Inflammatory macrophage (primary cell): ENCODE measurements at places on chromosomes 16 and 17.

DNA sequence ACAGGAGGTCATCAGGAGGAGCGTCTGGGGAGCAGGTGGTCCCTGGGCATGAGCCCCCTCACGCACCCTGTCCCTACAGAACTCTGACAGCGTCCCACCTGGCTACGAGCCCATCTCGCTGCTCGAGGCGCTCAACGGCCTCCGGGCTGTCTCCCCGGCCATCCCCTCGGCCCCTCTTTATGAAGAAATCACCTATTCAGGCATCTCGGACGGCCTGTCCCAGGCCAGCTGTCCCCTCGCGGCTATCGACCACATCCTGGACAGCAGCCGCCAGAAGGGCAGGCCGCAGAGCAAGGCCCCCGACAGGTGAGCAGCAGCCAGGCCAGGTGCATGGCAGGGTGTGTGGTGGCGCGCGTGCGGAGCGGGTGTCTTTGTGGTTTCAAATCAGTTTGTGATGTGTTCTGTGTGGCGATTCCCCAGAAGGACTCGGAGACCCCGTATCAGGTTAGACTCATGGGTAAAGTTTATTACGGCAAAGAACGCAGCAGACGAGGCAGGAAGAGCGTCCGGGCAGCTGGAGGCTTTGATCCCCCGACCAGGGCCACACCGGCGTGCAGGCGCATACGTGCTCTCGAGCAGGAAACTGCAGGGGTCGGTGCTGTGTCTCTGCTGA, 11.8 kb upstream of the NUDT16L1 start:
- no peak for DNase-seq

- DNase-seq = peak; percentile 12
These were observed at the start of gene MMP28 for GRCh38 chr17:35795007-35795870. TSS of gene MMP28 (minus strand) at chr17:35795641. CDS start at chr17:35795377, 264 bp downstream.

DNA sequence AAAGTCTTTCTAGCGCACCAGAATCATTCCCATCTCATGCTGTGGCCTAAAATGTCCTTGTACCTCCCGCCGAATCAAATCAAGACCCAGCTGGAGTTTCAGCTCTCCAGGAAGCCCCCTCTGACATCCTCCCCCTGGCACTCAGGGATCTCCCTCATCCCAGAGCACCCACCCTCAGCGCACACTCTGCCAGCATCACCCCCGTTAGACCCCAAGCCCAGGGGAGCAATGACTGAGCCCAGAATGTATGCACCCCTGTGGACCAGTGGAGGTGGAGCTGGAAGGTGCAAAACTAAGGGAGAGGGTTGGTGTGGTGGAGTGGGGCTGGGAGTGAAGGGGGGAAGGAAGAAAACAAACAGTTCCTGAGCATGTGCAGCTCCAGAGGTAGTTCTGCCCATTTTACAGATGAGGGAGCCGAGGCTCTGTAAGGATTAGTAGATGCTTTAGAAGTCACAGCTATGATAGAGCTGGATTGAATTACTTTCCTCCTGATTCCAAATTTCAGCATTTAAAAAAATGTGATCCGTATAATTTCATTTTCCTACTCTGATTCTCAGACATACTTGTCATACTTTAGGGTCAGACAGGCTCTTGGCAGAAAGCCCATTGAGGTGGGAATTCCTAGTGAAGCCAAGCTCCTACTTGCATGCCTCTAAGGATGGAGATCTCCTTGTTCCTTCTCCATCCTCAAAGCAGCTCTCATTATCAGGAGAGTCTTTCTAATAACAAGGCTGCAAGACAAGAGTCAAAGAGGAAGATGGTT, 242.7 kb downstream of the KATNIP start:
- DNase-seq = no peak

DNA sequence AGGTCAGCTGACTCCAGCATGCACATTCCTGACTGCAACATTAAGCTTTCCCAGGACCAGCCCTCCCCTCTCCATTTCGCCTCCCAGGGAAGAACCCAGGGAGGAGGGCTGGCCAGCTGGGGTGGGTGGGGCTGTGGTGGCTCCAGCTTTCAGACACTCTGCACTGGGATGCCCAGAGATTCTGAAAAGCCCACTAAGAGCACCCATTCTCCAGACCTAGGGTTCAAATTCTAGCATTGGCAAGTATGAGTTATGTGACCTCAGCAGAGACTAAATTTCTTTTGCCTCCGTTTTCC, 7.8 kb downstream of the DLX3 start:
- DNase-seq = no peak

- DNase-seq = no peak
These were observed at the start of gene GNAO1 for GRCh38 chr16:56191156-56191815. TSS of gene GNAO1 (plus strand) at chr16:56191489. CDS start at chr16:56192236, 747 bp downstream.

DNA sequence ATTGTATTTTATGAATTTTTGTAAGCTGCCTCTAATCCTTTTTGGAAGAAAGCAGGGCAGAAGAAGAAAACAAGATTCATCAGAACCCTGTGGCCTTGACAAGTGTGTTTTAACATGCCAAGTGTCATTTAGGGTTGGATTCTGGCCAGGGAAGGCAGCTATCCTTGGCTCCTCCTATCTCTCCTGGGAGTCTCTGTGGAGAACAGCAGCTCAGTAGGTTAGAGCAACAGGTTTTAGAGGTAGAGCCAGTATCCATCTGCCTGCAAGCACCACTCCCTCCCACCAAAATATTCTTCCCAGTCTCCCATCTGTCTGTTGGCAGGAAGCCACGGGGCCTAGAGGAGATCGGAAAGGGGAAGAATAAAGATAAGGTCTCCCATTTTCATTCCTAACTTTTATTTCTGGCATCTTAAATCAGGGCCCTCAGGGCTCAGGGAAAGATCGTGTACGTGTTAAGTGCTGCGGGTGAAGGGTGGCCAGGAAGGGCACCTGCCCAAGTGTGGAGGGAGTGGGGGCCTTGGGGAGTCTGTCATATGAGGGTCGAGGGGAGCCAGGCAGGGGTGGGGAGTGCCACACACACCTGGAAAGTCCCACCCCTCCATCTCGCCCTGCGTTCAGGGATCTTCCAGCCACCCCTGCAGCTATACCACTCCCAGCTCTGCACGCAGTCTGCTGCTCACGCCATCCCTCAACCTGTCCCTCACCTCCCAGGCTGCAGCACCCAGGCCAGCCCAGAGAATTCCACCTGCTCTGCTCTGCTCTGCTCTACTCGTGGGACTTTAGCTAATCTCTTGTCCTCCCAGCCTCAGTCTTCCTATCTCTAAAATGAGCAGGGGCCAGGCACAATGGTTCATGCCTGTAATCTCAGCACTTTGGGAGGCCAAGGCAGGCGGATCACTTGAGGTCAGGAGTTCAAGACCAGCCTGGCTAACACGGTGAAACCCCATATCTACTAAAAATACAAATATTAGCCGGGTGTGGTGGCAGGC, 17.1 kb upstream of the CPSF4L start:
- no peak for DNase-seq

DNA sequence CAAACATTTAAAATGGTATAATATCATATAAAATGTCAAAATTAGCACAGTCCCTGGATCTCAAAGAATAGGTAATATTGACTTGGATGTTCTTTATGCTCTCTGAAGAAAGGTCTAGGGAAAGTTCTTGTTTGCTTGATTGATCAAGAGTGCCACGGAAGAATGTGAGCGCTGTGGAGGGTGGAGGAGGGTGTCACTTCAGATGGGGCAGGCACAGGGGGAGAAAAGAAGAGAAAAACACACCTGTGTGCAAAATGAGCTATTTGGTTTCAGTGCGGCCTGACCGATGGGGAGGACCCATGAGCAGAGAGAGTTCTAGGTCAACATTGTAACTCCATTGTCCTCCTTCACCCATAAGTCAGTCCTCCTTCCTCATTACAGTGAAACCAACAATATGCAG, 8.8 kb upstream of the VPS4A start:
- no peak for DNase-seq

DNA sequence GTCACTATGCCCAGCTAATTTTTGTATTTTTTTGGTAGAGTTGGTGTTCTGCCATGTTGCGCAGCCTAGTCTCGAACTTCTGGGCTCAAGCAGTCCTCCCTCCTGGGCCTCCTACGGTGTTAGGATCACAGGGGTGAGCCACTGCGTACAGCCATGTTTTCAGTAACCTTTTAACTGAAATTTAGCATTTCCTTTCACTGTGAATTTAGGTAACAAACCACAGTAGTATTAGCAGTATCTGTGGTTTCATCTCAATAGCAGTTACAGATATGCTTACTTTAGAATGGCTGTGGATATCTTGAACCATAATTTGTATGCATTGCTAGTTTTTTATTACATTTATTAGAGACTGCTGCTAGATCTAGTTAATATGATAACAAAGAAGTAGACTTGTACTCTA, 4.3 kb upstream of the RANGRF start:
- DNase-seq = no peak

GRCh38 chr17:60303406-60304099, 88.4 kb downstream of the USP32 start:
- DNase-seq = no peak

DNA sequence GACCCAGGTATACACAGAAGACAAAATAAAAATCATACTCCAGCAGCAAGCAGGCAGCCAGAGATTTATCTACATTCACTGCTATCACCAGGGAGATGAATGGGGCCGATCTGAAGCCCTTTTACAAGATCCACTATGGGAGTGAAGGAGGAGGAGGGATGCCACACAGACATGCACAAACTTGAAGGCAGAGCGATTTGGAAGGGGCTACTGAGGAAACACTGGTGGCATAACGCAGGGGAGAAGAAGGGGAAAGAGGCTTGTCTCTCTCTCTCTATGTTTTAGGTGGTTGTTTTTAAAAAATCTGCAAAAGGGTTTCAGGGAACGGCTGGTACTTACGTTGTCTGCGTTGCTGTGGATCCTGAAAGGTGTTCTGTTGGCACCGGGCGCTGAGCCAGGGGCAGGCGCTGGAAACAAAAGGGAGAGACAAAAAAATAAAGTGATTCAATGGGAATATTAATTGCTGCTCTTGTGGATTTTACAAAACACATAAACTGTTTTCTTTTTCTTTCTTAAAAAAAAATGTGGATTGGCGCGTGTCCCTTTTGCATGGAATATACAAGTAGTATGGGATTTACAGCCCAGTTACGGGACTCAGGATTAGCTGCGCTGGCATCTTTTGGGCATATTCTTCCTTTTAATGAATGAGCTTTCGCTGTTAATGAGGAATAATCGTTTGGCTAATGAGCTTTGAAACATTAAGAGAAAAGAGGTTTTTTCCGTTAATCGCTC, 255.3 kb upstream of the PMFBP1 start:
- DNase-seq = no peak

DNA sequence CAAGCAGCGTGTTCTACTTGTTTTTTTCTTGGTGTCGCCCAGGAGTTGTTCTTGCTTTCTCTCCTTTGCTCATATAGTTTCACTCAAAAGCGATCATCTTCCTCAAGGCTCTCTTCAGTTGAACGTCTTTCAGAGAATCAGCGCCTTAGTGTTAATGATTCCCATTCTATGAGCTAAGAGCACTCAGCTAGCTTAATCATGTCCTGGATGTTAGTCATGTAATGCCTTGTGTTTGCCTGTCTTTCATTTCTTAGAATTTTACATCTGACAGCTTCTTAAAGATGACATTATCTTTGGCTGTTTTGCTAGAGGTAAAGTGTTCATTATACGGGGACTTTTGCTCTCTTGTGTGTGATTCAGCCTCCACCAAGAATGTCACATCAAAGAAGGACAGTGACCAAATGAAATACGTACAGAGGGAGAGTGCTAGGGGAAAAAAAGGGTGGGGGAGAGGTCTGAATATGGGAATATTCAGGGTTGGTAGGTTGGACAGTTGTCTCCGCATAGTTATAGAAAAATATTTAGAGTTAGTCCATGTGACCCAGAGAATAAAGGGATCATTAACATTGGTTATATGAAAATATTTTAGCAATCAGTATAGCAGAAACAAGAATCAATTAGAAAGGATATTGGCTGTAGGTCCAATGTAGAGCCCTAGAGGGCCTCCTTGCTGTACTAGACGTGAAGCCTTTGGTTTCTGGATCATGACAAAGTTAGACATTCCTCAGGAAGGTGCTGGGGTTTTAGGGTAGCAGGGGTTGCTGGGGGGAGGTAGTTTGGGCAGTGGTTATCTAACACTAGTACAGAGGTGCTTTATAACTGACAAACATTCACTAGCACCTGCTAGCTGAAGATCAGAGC, 31.9 kb upstream of the ANKFN1 start:
- DNase-seq = no peak

DNA sequence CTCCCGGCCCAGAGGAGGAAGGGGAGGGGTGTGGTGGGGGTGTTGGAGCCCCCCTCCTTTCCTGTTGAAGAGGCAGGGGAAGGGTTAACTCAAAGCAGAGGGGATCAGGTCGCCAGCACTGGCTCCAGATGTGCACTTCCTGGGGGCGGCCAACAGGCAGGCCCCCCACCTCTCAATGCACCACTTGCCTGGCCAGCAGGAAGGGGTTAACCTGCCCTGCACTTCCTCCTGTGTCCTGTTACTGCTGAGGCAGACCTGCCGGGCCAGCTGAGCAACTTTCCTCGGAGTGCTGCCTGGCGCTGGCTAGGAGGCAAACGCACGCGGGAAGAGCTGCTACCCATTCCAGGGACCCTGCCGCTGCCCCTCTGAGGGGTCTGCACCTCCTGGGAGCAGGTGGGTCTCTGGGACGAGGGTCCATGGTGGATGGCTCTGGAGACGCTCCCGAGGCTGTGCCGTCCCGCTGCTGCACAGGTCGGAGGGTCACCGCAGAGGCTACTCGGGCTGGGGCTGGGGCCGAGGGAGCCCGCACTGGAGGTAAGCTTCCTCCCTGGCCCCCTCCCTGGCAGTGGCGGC, at the start of gene EPN3:
Gene EPN3, plus strand, starts transcription at position 284 of the 573 bp plus-strand sequence. CDS start 3,822 bp downstream, outside the sequence.
- DNase-seq = no peak

DNA sequence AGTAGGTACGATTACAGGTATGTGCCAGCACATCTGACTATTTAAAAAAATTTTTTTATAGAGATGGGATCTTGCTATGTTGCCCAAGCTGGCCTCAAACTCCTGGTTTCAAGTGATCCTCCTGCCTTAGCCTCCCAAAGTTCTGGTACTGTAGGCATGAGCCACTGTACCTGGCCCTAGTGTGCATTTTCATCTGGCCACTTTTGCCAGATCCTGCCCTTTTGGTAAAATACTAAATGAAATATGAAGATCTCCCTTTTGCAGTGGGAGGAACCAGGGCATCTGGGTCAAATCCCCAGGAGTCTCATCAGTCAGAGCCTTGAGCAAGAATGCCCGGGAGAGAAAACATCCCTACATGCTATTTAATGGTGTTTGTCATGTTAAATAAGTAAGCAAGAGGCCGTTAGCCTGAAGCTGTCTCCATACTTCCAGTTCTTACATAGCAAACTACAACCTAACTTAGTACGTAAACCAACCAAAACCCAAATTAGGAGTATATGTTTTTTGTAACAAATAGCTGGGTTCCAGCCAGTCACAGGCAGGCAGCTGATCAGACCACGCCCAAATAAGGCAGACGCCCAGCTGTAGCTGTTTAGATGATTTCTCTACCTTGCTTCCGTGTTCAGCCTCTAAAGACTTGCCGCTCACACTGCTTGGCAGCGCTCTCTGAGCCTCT, 46.5 kb upstream of the CLEC18A start:
- DNase-seq = no peak

- no peak for DNase-seq
These were observed 309.0 kb downstream of the CDH13 start for GRCh38 chr16:82935766-82936165.

GRCh38 chr16:65728167-65728566, 606.3 kb upstream of the CDH11 start:
- no peak for DNase-seq

DNA sequence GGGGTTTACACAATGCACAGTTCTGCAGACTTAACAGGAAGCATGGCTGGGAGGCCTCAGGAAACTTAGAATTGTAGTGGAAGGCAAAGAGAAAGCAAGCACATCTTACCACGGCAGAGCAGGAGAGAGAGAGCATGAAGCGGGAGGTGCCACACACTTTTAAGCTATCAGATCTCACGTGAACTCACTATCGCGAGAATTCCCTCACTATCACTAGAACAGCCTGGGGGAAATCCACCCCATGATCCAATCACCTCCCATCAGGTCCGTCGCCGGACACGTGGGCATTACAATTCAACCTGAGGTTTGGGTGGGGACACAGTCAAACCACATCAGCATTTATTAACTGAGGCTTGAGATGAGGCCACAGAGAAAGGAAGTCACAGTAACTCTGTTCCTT, 326.7 kb downstream of the C16orf95 start:
- DNase-seq = no peak
